Right renal pelvis (tissue), 4 donors: ENCODE measurements at places on chromosomes 4 and X. TPM values are rescaled to one million over a fixed set of nuclear protein-coding genes. Genes with fewer than 3 reads are reported as not detected.

Gene BEND2
- polyA plus RNA-seq: 0.06 TPM

Gene BANK1
- 3.6 TPM for polyA plus RNA-seq

Gene FRG2
- not detected for polyA plus RNA-seq

Gene RRH
- 0.46 TPM for polyA plus RNA-seq

DNA sequence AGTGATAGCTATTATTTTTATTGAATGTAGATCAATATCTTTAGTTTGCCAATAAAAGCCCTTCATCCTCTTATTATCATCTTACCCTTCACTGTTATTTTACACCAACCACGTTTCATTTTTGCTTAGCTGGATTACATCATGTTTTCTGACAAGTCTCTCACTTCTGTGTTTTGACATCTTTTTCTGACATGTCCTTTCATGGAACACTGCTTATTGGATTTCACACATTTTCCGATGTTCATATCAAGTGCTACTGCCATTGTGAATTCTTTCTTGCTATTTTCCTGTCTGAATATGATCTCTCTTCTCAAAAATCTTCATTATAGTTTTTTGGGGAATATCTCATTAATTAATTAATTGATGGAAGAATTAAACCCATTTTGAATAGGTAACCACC is 48.5 kb upstream of the AGA start:
- no peak for DNase-seq

DNA sequence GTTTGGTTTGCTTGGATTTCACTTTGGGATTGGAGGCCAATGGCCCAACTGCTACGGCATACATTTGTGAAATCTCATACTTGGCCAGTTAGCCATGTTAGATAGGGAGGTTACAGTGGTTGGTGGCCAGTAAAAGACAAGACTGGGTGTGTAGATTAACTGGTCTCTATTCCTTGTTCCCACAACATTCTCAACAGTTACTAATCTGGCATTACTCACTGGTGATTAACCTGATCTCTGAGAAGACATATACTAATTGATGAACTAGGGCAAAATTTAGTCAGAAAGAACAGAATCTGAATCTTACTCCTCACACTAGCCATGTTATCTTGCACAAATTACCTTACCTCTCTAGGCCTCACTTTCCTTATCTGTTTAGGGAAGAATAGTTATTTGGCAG is 33.4 kb downstream of the GATB start:
- no peak for DNase-seq

- no peak for DNase-seq
Observed at GRCh38 chr4:153207027-153207426, 2.8 kb downstream of the TRIM2 start.

DNA sequence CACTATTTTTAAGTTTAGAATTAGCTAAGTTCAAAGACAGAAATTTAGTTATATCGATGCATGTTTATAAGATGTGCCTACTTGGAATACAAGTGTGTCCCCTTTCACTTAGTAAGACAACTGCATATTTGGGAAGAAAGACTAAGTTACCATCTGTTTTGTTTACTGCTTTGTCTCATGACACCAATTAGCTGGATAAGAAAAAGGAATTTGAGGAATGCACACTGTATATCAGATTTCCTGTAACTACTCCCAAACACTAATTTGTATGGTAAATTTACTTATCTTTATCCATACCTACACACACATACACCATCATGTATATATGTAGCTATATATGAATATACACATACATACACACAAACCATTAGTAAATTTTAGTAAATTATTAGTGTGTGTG is 1442.8 kb upstream of the IGFBP7 start:
- DNase-seq: no peak

DNA sequence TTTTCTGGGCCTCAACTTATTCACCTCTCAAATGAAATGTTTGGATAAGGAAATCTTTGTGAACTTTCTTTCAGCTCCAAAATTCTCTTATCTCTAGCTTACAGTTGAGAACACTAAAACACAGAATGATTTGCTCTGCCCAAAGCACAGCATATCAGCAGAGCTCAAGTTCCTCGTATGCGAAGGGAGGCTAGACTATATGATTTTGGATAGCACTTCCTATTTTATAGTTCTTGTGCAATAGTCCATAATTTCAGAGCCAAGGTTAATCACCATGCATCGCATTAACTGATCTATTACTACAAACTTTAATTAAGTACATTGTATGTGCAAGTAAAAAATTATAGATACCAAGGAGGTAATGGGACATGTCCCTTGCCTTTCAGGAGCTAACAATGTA is 27.0 kb upstream of the KLHL13 start:
- no peak for DNase-seq

DNA sequence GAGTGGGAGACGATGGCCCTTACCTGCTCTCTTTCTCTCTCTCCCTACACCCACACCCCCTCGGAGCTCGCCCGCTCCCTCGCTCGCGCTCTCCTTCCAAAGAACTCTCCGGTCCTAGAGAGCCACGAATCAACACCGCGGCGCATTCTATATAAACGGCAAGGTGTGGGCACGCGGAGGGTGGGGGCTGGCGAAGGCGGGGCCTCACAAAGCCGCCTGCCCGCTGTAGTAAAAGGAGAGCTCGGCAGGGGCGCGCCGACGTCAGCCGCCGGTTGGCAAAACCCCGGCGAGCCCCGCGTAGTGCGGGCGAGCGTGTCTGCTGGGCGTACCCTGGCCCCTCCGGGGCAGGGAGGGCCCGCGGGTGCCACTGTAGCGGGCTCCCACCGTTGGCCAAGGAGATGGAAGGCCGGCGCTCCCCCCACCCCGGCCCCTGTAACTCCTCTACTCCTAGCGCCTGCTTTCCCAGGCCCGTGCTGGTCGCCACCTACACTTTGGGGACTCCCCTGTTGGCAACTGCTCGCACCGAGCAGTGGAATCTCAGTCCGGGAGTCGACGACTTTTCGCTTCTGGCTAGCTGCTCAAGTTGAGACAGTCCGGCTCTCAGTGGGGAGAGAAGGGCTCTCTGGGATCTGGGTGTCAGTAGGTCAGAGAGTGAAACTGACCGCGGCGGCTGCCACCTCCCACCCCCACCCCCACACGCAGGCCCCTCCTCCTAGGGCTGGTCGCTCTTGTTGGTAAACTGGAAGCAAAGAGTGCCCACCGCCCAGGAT is 325.5 kb upstream of the F9 start:
- DNase-seq: no peak

GRCh38 chrX:110172215-110172614 is 145.7 kb downstream of the AMMECR1 start:
- no peak for DNase-seq

- DNase-seq: no peak
Observed at GRCh38 chrX:13741695-13742094, 7.1 kb downstream of the OFD1 start.

- no peak for DNase-seq
Observed at GRCh38 chr4:70508801-70509200, 9.6 kb upstream of the AMTN start.
